CD4-positive, alpha-beta T cell treated with Interleukin-10 for 1 hour (primary cell): ENCODE measurements at places on chromosomes 11 and 22.
A peak's percentile ranks its signal among the peaks of the same experiment; 100 is the strongest.

DNA sequence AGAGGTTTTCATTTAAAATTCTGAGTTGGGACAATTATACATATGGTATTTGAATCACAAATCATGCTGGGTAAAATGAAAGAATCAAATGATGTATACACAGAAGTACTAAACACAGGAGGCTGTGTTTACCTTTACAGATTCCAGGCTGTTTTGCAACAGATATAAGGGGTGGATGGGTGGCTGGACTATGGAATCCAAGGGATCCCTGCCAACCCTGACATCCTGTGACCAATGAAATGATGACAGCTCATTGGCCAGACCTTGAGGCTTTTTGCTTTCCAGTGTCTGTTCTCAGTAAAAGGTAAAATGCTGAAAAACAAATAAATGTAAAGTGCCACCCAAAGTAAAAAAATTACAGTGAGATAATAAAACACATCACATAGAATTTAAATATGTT is 3.3 kb upstream of the DDI1 start:
- DNase-seq: no peak

DNA sequence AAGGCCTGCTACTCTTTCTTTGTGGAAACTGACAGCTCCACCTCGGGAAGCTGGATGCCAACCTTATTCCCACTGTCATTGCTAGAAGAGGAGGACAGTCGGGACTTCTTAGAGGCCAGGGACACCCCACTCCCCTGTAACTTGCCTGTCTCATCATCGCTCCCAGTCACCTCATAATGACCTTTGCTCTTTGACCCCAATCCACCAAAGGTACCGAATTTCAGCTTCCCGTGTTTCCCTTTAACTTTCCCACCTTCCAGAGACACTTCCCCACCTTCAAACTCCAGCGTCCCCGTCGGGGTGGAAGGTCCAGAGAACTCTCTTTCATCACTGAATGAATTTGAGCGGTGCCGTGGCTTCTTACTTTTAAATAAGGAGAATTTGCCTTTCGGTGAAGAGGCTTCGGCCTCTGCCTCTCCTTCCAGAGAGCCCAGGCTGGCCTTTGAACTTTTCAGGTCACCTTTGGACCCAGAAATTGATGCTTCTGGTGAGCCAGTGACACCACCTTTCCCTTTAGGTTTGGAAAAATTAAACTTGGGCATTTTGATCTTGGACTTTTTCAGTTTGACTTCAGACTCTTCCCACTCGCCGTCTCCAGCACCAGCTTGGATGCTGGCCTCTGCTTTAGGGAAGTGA is 29.8 kb downstream of the AHNAK start:
- peak; percentile 31 for DNase-seq

- DNase-seq: peak; percentile 32
These were observed 367.1 kb upstream of the PDGFD start for GRCh38 chr11:104531075-104531474.

GRCh38 chr11:68282141-68282860 is 10.5 kb upstream of the C11orf24 start:
- DNase-seq: peak; percentile 65

DNA sequence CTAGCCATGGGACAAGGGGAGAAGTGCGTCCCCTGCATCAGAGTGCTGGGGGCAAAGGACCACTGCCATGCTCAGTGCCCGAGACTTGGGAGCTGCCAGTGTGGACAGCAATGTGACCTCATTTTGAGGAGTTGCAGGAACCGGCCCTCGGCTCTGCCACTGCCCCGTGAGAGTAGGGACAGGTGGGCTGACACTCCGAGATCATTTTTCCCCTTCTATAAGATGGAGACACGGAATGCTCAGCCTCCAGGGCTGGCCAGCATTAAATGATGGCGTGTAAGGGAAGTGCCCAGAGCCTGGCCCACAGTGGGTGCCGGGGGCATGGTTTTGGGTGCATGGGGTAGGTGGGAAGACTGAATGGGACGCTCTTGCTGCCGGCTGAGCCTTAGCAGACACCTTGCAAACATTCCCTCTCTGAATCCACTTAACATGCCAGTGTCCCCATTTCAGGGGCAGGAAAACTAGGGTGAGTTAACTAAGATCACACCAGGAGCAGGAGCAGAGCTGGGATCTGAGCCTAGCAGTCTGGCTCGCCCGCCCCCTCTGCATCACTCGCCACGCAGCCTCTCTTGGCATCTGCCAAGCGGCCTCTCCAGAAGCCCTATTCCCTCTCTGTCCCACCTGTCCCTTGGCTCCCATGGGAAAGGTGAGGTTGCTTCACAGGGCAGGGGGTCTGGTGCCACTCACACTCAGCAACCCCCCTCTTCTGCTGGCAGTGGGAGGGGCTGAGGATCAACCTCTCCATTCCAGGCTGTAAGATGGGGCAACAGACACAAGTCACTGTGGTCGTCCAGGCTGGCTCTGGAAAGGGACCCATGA is 13.6 kb downstream of the NPTXR start:
- no peak for DNase-seq

DNA sequence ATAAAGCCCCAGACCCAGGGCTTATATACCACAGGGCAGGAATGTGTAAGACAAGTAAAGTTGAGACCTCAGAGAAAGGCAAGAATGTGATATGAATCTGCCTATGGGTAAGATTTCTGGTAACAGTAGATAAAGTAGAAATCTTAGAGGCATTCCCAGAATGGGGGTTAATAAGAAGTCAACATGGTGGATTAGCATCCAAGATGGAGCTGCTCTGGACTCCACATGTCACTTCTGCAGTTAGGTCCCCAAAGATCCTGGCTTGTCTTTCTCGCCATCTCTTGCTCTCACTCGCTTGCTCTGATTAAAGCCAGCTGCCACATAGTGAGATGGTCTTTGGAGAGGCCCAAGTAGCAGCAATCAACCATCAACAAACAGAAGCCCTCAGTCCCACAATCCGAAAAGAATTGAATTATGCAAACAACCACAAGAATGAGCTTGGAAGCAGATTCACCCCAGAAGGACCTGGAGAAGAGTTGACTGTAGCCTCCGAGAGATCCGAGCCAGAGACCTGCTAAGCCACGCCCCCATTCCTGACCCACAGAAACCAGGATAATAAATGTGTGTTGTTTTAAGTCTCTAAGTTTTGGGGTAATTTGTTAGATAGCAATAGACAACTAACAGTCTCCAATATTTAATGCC is 5.4 kb upstream of the C11orf86 start:
- no peak for DNase-seq

DNA sequence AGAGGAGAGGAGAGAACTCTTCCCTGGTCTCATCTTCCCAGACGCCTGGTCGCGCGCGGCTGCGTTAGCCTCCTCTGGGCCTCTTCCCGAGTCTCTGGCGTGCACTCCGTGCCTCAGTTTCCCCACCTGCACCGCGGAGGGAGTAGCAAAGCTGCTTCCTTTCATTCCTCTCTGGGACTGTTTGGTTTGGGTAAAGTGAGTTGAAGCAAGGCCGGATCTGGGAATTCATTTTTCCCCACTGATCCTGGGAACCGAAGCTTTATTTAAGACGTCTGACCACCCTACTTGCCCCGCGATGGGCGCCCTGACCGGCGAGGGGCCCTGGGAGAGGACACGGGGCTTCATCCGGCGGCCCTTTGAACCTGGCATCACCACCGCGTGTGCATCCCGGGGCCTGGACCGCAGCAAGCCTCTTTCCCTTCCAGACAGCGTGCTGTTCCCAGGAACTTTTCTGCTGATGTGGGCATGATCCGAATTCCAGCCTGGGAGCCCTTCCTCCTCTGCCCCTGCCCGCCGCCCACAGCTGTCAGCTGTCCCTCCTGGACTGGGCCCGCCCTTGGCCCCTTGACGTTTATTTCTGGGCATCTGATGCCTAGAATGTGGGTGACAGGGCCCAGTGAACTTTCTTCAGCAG is 758 bp downstream of the LDLRAD3 start:
- DNase-seq: no peak

- DNase-seq: no peak
These were observed 1018.9 kb downstream of the DLG2 start for GRCh38 chr11:84607975-84608836.

DNA sequence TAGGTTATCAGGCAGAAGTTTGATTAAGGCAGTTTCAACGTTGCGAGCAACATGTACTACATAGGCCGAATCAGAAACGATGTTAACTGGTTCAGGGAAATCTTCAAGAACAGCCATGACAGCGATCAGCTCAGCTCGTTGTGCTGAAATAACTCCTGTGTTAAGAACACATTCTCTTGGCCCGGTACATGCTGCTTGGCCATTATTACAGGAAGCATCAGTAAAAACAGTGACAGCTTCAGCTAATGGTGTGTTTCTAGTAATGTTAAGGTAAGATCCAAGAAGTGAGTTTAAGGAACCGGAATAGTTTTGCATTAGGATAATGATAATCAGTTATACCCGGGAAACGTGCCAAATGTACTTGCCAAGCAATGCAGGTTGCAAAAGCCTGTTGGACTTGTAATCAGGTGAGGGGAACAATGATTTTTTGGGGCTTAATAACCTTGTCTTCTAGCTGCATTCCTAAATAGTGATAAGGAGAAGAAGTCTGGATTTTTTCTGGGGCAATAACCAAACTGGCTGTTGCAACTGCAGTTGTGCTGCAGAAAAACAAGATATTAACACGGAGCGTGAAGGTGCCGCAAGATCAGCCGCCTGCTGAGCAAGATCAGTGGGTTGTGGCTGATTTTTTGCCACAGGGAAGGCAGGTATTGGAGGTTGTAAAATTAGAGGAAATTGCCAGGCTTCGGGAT is 14.3 kb downstream of the OR52K1 start:
- no peak for DNase-seq

- no peak for DNase-seq
These were observed 15.1 kb downstream of the SEC14L4 start for GRCh38 chr22:30490399-30490798.

DNA sequence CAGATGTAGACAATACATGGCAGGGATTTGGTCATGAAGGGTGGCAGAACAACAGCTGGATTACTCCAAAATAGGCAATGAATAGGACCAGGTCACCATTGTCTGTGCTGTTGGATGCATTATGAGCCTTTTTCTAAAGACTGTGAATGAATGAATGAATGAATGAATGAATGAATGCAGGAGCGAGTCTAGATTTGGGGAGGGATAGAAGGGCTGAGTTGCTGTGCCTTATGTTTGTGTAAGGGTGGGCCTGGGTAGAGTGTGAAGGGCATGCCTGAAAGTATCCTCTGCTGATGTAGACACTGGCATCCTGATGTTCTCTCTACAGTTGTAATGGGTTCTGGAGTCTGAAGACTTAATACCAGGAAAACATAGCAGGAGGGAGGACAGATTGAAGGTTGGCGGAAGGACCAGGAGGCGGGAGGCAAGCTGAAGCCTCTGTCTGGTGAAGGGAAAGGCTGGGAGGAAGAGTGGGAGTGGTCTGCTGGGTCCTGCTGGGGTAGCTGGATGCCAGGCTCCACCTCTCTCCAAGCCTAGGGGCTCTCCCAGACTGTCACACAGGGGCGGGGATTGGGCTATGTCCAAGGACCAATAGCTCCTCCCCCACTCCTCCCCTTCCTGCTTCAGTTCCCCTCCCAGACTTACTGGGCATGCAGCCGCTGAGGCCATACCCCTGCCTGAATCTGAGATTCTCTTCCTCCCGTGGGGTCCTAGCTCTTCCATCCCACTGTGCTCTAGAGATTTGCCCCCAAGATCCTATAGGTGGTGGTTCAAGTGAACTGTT is 4.8 kb downstream of the TRIM3 start:
- no peak for DNase-seq

DNA sequence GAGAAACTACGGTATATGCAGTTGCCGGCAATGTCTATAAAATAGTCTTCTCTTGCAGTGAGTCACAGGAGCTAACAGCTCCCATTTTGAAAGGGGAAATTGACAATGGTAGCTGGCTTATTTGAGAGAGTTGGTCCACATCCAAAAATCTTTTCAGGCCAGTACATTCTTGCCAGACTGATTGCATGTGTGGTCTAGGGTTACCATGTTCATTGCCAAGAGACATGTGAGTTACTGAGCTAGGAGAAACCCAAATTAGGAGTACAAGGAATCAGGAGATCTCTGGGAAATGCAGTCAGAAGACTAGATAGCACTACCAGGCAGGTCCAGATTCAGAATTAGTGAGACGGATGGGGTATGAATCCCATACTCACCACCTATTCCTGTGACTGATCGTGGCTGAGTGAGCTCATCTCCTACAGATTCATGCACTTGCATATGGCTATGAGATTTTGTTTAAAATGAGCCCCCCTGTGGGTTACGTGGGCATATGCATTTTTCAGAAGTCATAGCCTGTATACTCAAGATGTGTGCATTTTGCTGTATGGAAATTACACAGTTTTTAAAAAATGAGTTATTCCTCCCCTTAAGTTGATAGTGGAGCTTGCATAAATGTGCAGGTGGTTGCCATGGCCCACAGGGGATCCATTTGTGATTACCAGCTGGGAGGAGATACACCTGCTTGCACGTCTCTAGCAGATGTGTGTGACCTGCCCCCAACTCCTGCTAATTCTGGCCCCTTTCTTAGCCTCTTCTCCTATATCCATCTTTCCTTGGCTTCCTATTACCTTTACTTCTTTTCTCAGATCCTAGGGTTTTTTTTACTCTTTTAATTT is 102.7 kb downstream of the COMMD9 start:
- DNase-seq: no peak
